ENCODE measurements at places on chromosomes 12 and 14.

DNA sequence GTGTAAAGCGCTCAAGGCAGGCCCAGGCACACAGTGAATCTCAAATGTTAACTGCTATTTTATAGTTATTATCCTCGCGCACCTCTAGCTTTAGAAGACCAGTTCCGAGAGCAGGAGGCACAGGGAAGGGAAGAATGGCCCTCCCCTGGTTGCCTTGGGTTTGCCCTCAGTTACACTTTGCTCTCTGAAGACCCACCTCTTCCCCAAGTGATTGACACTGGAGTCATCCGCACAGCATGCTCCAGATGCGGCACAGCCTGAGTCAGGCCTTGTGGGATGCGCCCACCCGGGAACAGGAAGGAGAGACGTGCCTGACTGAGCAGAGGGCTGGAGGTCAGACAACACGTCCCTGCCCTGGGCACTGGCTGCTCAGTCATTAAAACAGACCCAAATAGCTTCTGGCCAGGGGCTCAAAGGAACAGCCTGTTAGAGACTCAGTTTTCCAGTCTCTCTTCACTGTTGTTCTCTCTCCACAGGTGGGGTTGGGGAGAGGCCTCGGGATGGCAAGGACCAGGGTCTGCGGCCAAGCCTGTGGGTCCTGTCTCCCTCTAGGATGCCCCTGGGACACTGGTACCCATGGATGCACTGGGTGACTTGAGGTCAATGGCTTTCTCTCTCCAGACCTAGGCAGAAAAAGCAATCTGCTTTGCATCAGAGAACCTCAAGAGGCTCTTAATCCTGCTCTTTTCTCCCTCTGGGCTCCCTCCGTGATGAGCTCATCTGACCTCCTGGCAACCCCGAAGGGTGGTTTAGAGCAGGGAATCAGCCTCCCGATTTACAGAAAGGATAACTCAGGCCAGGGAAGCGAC lies 13.6 kb upstream of the MLXIP start:
- peak; percentile 89 for DNase-seq

DNA sequence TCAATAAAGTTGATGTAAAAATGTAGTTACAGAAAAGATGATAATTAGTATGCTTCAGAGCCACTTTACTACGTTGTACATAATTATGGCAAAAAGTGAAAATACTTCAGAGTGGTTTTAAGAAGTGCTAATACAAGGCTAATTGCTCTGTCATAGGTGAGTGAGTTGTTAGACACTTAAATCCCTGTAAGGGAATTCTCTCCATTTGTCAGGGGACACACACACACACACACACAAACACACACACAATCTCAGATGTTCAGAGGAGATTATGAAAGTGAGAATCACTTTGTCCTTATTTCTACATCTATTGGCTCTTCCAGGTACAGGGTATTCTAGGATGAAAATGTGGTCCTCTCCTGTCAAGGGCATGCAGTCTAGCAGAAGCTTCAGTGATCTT lies 208.3 kb upstream of the PELI2 start:
- DNase-seq: no peak

GRCh38 chr12:80766210-80766609 lies 49.5 kb downstream of the MYF5 start:
- no peak for DNase-seq

DNA sequence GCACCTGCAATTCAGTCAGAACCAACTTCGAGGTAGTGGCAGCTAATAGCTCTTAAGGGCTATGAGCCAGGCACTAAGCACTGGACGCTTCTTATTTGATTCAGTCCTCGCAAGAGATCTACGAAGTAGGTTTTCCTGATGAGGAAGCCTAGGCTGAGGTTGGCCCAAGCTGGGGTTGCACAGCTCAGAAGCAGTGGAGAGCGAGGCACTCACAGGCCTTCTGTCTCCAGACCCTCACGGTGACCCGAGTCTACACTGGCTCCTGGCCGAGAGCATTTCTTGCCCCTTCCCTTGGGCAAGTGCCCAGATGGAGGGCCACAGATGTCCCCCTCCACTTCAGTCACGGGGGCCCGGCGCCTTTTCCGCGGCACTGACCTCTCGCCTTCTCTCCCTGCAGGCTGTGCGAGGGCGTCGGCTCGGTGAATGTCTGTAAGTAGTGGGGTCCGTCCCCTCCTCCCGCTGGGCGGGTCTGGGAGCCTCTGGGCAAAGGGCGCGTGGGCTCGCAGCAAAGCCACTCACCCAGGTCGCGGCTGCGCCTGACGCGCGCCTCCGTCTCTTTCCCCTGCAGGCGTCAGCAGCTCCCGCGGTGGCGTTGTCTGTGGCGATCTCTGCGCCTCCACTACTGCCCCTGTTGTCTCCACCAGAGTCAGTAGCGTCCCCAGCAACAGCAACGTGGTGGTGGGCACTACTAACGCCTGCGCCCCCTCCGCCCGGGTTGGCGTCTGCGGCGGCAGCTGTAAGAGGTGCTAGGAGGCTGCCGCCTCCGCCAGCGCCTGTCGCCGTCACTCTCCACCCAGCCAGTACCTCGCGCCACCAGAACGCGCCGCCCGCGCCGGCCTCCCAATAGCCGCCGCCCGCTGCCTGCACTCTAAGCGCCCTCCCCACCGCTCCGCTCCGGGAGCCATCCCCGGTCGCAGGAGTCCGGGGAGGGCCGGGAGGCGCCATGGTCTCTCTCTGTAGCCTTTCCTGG lies 13.1 kb downstream of the KRT83 start:
- DNase-seq: peak; percentile 47

DNA sequence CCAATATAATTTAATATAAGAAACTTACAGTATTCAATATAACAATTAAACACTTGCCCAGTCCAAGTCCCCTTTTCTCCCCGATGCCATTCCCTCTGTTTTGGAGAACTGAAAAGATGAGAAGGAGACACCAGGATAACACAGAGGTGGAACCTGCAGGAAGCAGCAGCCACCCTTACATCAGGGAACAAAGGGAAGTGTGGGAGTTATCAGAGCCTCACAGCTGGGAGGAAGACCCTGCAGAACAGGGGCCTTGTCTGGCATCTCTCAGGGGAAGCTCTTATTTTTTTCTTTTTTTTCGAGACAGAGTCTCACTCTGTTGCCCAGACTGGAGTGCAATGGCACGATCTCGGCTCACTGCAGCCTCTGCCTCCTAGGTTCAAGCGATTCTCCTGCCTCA lies 52.6 kb downstream of the CALM1 start:
- DNase-seq: no peak

DNA sequence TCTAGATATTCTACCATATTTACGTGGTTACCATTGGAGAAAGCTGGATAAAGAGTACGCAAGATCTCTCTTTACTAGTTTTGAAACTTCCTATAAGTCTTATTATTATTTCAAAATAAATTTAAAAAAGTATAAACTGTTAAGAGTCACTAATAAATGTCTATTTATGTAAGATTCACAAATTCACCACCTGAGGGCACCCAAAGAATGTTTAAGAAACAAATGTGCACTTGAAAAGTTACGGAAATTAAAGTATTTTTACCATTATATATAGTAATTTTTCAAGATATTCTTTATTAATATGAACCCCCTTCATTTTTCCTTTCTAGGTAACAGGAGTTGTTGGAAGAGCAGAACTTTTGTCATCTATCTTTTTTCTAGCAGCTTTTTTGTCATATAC lies 11.9 kb downstream of the TMTC3 start:
- no peak for DNase-seq

DNA sequence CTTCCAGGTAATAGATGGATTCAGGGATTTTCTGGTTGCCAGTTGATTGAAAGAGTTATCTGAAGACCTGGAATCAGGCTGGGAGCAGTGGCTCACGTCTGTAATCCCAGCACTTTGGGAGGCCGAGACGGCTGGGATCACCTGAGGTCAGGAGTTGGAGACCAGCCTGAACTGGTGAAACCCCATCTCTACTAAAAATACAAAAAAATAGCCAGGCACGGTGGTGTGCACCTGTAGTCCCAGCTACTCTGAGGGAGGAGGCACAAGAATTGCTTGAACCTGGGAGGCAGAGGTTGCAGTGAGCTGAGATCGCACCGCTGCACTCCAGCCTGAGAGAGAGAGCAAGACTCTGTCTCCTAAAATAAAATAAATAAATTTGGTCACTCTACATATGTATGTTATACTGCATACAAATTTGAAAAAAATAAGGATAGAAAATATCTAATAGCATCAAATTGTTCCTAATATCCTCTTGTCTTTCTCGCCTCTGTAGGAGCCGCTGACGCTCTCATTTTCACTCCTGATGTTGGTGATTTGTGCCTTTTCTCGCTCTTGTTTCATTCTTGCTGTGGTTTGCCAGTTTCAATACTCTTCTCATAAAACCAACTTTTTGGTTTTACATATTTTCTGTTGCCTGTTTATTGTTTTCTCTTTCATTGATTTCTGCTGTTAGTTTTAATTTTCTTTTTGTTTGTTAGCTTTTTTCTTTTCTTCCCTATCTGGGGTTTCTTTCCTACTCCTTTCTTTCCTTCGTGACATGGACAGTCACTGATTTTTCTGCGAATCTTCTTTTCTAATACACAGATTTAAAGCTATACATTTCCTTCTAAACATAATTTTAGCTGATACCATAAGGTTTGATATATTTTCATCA lies 23.8 kb upstream of the PLD4 start:
- DNase-seq: peak; percentile 26

GRCh38 chr14:100855256-100855930 lies 29.5 kb downstream of the MEG3 start:
- no peak for DNase-seq

DNA sequence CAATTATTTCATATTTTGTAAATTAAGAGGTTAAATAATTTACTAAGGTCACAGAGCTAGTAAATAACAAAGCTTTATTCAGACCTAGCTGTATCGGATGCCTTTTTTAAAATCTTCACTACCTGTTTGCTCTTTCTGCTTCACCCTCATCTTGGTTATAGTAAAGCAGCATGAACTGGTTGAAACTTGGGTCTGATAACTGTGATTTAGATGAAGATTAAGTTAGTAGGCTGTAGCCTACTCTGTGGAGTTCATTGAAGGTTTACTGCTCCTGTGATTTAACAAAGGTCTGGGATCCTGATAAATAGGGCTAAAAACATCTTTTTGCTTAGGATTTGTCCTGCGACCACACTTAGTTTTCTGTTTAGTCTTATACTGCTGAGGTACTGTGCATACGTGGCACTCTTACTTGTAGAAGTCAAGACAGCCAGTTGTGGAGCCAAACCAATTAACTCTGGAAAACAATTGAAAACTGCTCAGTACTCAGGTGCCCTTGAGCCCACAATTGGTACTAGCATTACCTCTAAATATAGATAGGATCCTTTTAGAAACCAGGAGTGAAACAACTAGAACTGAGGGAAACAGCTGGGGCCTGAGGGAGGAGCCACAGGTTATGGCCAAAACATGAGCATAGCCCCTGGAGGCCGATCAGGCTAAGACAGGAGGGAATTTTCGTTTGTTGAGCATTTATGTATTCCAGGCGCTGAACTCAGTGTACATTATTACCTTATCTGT lies 2.3 kb downstream of the SPATS2 start:
- DNase-seq: peak; percentile 18

DNA sequence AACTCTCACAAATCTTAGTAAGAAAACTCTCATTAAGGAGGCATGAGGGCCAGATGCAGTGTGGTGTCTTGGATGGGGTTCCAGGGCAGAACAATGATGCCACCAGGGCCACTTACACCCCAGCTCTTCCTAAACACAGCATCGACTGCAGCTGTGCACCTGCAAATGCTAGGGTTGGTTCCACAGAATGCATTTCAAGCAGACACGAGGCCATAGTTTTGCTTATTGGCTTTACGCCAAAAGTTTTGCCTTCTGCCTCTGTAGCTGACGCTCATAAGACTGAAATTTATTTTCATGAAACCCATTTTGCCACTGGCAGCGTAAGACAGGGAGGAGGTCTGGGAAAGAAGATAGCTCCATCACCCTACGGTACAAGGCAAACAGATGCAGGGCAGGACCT lies 179.0 kb downstream of the RIMBP2 start:
- no peak for DNase-seq

DNA sequence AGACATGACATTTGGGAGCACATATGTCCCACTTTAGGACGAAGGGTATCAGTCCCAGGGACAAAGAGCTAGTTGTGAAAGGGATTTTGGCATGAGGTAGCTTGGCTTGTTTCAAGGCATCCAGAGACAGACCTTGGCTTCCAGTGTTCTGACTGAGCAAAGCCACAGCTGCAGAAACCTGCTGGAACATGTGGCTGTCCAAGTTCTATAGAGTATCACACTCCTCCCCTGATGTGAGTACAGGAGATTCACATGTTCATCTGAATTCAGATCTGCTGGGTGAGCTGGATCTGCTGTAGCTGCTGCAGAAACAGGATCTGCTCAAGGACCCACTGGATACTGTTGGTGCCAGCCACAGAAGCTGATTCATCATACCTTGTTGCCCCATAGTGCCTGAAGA lies 10.1 kb upstream of the C14orf39 start:
- no peak for DNase-seq
